ENCODE measurements at places on chromosomes 12 and 14. TPM values are rescaled to one million over a fixed set of nuclear protein-coding genes. Genes with fewer than 3 reads are reported as not detected.
A peak's percentile ranks its signal among the peaks of the same experiment; 100 is the strongest.

The NRL gene
- polyA plus RNA-seq = 3.5 TPM

DNA sequence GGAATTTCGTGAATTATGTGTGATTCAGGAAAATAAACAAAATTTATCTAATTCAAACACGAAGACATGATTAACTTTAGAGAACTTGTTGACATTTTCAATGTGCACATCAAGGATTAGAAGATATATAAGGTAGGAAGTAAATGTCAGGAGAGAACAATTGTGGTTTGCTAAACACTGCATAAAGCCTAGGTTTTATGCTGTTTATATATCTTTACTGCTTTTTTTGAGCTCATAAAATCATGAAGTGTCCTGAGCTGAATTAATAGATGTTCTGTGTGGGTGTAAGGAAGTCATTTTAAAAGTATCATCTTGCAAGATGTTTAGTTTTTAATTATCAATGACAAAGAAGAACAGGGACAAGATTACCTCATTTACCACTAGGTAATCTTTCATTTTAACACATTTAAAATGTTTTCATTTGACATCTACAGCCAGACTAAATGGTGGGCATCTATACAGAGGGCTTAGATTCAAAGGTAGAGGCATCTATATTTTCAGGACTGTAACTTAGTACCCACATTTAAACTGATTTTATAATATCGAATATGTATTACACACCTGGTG lies 382.8 kb downstream of the ADAMTS20 start:
- H3K27ac ChIP-seq = no peak overlapping the region
- H3K36me3 ChIP-seq = no peaks in the 10 kb centered on the region
- DNase-seq = no peak
- H3K27me3 ChIP-seq = no peaks in the 10 kb centered on the region
- H3K4me1 ChIP-seq = no peaks in the 10 kb centered on the region

DNA sequence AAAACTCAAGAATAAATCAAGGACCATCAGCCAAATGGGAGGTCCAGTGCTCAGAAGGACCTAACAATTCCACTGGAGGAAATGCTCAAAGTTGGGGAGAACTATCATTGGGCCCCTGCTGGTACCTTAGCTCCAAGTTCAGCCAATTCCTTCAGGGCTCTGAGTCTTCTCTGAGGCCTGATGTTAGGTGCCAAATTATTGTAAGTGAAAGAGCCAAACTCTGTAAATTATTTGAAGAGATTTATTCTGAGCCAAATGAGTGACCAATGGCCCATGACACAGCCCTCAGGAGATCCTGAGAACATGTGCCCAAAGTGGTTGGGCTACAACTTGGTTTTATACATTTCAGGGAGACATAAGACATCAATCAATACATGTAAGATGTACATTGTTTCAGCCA lies 8.2 kb upstream of the TMEM263 start:
- H3K4me1 ChIP-seq = no peaks in the 10 kb centered on the region
- H3K27me3 ChIP-seq = no peaks in the 10 kb centered on the region

- peaks cover 13% of the 10 kb centered on the region for H3K36me3 ChIP-seq
- H3K27me3 ChIP-seq = no peaks in the 10 kb centered on the region
- no peaks in the 10 kb centered on the region for H3K4me1 ChIP-seq
- H3K27ac ChIP-seq = no peak overlapping the region
- no peak overlapping the region for H3K4me3 ChIP-seq
- no peak for DNase-seq
Observed at GRCh38 chr14:70567791-70568190, 32.7 kb downstream of the MED6 start.

DNA sequence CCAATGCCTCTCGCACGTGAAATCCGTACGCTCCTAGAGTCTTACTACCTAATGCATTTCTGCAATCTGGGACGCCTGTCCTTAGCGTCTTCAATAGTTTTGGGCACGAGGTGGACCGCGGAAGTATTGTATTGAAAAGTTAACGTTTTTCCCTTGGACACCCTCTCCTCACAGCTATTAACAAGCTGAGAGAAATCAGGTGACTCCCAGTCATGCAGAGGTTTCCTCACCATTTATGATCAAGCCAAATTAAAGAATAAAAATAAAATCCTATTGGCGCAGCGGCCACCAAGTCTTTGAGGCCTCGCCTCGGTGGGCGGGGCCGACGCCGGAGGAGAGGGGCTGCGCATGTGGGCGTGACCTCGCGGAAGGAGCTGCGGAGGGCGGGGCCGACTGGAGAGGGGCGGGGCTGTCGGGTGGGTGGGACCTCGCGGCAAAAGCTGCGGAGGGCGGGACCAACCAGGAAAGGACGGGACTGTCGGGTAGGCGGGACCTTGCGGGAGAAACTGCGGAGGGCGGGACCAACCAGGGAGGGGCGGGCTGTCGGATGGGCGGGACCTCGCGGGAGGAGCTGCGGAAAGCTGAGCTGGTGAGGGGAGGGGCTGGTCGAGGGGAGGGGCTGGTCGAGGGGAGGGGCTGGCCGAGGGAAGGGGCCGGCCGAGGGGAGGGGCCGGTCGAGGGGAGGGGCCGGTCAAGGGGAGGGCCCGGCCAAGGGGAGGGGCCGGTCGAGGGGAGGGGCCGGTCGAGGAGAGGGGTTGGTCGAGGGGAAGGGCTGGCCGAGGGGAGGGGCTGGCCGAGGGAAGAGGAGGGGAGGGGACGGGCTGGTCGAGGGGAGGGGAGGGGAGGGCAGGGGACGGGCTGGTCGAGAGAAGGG lies 1.1 kb upstream of the PPP2R5C start:
- peak overlapping the region; percentile 16 for H3K27ac ChIP-seq
- no peaks in the 10 kb centered on the region for H3K27me3 ChIP-seq
- H3K4me3 ChIP-seq = peak overlapping the region; percentile 35
- DNase-seq = peak; percentile 90

Data from spinal cord (tissue), 10 donors.